ENCODE measurements at places on chromosomes 3 and 15.
A peak's percentile ranks its signal among the peaks of the same experiment; 100 is the strongest.

DNA sequence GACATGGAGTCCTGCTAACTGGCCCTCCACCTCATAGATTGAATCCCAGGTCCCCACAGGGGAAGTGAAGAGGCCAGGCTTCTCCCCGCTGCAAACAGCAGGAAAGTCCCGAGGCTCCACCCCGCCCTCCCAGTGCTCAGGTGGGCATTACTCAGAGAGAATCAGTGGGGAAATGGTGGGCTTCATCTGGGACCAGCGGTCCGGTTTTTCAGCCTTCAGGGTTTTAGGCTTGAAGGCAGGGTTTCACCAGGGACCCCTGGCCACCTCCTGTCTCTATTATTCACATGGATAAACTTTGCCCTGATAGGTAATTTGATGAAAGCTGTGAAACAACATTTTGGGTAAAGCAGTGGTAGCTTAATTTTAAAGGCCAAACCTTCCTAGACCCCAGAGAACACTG, 31.3 kb downstream of the MKRN3 start:
- no peak for DNase-seq

DNA sequence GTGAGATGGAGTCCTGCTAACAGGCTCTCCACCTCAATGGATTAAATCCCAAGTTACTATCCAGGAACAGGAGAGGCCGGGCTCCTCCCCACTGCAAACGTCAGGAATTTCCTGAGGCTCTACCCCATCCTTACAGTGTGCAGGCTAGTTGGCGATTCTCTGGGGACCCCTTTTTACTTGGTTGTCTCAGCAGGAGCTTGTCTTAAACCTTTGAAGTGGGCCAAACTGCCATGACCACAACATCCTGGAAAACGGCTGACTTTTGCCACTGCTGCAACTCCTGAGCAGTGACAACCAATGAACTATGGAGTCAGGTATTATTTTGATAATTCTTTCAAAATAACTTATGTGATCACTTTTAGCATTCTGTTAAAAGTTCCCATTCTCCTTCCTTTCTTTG, 440.9 kb upstream of the CCDC54 start:
- no peak for DNase-seq

DNA sequence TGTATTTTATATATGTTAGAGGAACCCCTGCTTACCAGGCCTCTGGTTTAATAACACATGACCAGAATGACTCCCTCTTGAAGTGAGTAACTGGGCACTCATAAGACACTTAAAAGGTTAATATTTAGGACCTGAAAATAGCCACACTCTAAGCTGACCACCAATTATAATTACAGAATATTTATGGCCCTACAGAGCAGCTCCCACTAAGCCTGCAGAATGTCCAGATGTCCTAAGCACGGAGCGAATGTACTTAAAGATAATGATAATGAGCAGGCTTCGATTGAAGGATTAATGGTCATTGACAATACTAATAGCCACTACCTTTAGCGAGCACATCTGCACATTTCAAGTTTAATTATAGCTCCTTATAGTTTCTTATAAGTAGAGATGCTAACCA, 22.8 kb upstream of the KCTD6 start:
- DNase-seq: no peak

- no peak for DNase-seq
These were observed 17.3 kb downstream of the MRPS11 start for GRCh38 chr15:88484682-88485331.

GRCh38 chr15:70853973-70854665, at the start of gene LARP6:
Gene LARP6 (minus strand): TSS chr15:70854157. CDS start chr15:70854088, 69 bp downstream.
- no peak for DNase-seq

DNA sequence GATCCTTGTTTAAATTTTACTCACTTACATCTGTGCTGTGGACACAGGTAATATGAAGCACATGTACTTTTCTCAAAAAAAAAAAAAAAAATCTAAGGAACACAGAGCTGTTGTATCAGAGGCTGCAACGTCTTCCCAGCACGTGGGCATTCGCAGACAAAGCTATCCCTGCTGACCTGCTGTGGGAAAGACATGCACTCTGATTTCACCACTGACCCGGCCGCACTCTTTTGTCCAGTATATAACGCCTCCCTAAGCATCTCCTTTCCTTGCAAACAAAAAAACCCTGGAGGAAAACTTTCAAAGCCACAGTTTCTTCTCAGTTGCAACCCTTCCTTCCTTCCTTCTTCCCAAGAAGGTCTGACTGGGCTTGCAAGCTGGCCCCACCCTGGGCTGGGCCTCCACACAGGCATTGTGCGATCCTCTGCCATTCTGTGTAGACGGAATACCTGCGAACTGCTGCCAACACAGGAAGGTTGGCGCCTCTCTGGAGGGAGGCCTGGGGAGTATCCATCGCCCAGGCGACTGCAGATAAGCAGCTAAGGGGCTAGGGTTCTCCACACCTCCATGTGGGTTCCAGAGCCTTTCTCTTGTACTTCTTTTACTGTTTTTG, 50.8 kb downstream of the SLC12A8 start:
- no peak for DNase-seq

GRCh38 chr3:37323494-37323893, 149.1 kb upstream of the LRRFIP2 start:
- DNase-seq: no peak

GRCh38 chr15:98647774-98648653, at the start of gene IGF1R:
Gene IGF1R (plus strand): TSS chr15:98648539. CDS start chr15:98649582, 1,043 bp downstream.
- peak; percentile 57 for DNase-seq

- DNase-seq: no peak
These were observed 67.6 kb downstream of the NOX5 start for GRCh38 chr15:69082021-69082502.

Data from bone marrow (tissue), 2 donors.